Stimulated activated CD8-positive, alpha-beta memory T cell treated with anti-CD3 and anti-CD28 coated beads, Interleukin-4, amount 100 ng/mL, for 4 hours (primary cell): ENCODE measurements at places on chromosomes 5 and 9.

DNA sequence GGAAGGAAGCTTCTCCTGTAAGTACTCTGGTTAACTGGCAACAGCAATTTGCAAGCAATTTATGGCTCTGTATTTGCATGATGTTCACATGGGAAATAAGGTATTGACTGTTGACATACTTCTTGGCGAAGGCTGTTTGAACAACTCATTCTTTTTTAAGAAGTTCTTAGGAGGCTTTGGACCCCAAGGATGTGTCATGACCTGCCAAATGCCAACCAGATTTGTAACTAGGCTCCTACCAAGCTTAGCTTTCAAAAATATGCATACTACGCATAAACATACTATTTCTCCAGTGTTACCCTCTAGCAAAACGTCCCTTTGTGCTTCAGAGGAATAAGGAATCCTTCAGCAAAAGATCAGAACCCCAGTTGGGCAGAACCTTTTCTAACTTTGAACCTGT, 165.2 kb upstream of the MSX2 start:
- no peak for DNase-seq

- DNase-seq: no peak
Observed at GRCh38 chr9:131574730-131575640, 29.7 kb downstream of the PRRT1B start.

DNA sequence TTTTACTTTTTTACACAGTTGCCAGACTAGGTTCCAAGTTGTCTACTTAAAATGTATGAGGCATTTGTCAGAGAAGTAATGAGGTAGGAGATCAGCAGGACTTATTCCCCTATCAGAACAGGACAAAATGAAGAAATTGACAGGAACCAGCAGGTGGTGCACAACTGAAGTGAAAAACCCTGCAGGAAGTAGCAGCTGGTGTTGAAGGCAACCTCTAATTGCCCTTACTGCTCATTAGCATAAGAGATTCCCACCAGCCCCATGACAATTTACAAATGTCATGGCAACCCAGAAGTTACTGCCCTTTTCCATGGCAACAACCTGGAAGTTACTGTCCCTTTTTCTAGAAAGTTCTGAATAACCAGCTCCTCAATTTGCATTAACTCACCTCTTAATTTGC, 5.4 kb downstream of the PCDHB15 start:
- no peak for DNase-seq

- no peak for DNase-seq
Observed at GRCh38 chr5:157308836-157309465, 43.0 kb downstream of the CYFIP2 start.

- no peak for DNase-seq
Observed at GRCh38 chr5:113054899-113055298, 78.3 kb downstream of the DCP2 start.

- DNase-seq: no peak
Observed at GRCh38 chr5:84729326-84729725, 344.6 kb upstream of the EDIL3 start.

- no peak for DNase-seq
Observed at GRCh38 chr5:175773534-175774070, 97.8 kb upstream of the CPLX2 start.

GRCh38 chr5:33422191-33422590, 18.6 kb upstream of the TARS1 start:
- DNase-seq: no peak

DNA sequence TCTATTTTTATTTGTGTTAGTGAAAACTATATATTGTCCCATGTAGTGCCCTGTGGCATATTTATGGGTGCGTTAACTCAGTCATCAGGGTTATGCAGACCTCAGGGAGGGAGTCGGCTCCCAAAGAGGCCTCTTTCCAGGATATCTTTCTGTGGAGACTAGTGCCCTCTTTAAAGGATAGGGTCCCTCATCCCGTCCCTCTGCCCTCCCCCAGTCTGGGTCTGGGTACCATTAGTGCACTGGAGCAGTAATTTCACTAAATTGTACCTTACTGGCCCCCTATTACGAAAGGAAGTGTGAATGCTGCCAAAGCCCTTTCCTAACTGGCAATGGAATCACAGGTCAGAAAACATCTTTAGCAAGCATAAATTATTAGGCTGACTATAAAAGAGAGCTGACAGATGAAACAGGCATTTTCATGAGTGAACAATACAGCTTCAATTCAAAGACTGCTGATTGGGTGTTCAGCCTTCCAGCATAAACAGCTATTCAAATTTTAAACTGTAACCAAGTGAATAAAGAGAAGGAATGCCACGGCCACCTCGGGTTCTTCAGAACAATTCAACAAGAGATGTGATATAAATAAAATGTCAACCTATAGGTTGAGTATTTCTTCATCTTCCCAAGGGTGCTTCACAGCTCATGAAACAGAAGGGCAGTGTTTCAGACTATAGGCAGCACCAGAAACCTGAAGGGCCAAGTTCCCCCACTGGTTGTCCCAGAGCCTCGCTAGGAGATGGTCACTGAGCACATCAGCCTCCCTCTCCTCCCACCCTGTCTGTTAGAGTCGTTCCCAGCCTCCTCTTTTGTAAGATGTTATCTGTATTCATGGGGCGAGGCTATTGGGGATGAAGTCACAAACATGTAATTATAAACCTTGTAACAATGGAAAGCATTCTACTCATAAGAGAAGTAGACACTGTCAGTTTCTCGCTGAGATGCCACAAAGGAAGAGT, 318.7 kb downstream of the TMEM161B start:
- DNase-seq: no peak

GRCh38 chr5:6302684-6303083, 75.7 kb downstream of the MED10 start:
- no peak for DNase-seq

DNA sequence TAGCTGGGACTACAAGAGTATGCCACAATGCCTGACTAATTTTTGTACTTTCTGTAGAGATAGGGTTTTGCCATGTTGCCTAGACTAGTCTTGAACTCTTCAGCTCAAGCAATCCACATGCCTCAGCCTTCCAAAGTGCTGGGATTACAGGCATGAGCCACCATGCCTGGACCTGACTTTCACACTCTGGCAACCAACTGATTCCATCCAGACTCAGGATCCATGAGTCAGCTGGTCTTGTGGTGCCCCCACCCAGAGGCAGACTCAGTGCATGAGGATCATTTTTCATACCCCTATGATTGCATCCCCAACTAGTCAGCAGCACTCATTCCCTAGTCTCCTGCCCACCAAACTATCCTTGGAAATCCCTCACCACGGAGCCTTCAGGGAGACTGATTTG, 375.9 kb downstream of the ANXA1 start:
- no peak for DNase-seq

DNA sequence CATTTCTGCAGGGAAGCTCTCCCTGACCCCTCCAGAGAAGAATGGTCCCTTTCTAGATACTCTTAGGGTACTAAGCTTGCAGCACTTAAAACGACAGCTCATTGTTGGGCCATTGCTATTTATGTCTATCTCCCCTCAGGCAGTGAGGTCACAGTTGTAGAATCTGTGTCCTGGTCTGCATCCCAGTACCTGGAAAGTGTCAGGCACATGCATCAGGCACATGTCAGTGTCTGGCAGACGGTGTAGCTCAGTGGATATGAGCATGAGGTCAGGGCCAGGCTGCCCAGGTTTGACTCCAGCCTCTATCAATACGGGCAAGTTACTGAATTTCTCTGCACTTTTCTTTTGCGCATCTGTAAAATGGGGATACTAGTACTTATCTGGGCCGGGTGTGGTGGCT, 22.2 kb upstream of the EEIG1 start:
- no peak for DNase-seq

GRCh38 chr5:54676481-54677340, 159.2 kb downstream of the SNX18 start:
- no peak for DNase-seq

DNA sequence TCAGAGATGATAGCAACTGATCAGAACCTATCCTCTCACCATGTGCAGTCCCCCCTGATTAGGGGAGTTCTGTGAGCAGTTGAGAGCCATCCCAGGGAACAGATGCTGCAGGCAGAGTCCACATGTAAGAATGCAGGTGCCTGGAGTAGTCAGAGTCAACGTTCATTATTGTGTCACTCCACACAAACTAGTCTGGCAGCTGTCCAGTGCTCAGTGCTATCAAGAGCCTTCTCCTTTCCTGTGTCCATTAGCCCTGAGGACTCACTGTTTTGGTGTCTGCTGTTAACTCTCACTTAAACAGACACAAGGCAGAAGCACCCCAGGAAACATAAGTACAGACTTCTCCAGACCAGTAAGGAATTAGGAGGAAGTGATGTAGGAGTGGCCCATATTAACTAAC, 2.5 kb downstream of the SH3TC2 start:
- no peak for DNase-seq

GRCh38 chr9:86667307-86667706, 280.0 kb downstream of the GAS1 start:
- DNase-seq: no peak

GRCh38 chr9:35000535-35001284, 11.2 kb downstream of the DNAJB5 start:
- no peak for DNase-seq

DNA sequence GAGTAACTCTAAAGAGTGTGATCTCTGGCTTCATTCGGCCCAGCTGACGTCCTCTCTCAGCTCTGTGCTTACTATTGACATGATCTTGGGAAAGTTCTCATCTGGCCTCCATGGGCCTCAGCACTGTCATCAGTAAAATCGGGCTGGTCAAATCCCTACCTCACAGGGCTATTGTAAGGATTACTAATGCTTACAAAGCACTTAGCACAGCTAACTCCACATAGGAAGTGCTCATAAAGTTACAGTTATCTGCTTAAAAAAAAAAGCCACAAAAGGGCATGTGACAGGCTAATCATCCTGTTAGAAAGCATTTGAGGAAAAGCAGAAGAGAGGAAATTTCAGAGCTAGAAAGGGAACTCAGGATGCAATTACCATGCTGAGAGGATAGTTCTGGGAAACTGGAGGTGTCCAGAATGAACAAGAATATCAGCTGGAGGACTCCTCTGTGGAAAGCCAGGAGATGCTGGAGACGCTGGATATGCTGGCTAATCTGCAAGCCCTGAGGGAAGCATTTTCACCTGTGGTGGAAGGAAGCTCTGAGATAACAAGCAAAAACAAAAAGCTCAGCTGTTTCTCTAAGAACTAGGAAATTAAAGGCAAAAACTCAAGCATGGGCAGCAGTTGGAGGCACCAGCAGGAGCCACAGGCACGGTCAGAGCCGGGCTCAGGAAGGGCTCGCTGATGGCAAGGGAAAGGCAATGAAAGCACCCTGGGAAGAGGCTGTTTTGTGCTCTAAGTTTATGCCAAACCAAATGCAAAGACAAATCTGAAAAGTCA, 4.4 kb upstream of the BHMT start:
- DNase-seq: no peak

DNA sequence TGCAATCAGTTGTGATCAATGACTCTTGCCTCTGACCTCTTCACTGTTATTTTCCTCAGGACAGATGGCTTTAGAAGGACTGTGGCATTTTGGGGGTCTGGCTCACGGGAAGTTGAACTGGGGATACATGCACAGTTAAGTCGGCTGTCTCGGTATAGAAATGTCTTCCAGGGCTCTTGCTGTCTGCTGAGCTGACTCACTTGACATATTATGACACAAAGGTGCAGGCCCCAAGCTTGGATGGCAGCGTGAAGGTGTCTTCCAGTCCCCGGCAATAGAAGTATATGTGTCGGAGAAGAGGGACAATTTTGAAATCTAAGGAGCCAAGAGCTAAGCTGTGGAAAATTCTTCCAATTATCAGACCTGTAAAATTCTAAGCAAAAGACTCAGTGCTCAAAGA, 9.8 kb upstream of the ARSI start:
- no peak for DNase-seq

DNA sequence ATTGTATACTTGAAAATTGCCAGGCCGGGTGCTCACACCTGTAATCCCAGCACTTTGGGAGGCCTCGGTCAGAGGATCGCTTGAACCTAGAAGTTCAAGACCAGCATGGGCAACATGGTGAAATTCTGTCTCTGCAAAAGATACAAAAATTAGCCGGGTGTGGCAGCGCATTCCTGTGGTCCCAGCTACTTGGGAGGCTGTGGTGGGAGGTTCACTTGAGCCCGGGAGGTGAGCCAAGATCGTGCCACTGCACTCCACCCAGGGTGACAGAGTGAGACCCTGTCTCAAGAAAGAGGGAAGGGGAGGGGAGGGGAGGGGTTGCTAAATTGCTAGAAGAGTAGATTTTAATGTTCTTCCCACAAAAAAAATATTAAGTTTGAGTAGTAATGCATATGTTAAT, 53.2 kb downstream of the FNBP1 start:
- no peak for DNase-seq

DNA sequence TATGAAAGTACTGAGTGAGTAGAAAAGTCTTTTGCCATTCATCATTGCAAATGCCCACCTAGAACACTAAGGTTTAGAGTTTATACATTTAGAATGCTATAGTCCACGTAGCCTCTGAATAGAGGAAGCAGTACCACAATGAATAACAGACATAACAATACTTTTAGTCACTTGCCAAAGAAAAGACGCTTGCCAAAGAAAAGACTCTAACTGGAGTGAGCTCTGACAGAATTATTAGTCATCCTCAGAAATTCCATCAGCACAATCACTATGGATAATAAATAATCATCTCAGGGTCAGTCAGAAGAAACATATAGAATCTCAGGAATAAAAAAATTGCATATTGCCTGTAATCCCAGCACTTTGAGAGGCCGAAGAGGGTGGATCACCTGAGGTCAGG, 168.5 kb upstream of the TARS1 start:
- no peak for DNase-seq

DNA sequence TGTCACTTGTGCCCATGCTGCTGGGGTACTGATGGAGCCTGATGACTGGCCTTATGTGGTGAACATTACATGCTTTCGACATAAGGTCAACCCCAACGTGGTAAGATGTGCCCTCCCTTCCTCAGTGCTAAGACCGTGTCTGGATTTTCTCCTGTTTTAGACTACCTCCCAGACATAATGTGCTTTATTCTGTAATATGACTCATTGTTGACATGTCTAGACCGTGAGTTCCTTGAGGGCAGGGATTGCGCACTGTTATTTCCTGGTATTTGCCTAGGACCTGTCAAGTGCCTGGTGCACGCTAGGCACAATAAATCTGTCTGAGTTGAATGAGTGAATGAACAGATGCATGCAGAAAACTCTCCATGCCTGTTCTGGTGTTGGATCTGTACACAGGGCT, 346.0 kb downstream of the KDM4C start:
- no peak for DNase-seq

GRCh38 chr5:39794513-39795210, 369.9 kb upstream of the DAB2 start:
- no peak for DNase-seq

GRCh38 chr5:105150323-105150722, 1587.7 kb upstream of the NUDT12 start:
- no peak for DNase-seq
